Psoas muscle (tissue), 8 donors: ENCODE measurements at places on chromosomes 11 and 22. TPM values are rescaled to one million over a fixed set of nuclear protein-coding genes. Genes with fewer than 3 reads are reported as not detected.

GRCh38 chr11:69894181-69894611 is 75.0 kb upstream of the FGF3 start:
- no peaks in the 10 kb centered on the region for H3K27me3 ChIP-seq
- no peak overlapping the region for H3K27ac ChIP-seq
- DNase-seq = peak; percentile 41
- no peak overlapping the region for H3K4me3 ChIP-seq

DNA sequence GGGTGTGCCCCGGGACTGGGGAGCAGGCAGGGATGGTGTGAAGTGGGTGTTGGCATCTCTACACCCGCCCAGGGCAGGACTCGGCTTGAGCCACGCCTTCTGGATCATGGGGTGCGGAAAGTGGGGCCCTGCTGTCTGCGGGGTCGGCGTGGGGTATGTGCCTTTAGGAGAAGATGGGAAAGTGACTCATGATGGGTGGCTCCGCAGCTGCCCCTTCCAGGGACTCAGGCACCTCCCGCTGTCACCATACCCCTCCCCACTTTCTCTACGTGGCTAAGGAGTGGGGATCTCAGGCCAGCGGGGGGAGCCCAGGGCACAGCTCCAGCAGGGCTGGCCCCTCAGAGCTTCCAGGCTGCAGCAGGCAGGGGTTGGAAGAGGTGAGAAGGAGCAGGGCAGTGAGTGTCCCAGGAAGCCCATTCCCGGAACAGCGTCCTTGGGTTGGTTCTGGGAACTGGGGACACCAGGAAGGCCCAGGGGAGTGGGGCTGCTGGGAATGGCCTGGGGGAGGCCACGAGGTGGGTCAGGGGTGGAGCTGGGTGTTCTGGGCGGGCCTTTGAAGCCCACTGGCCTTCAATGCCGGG is 102.9 kb upstream of the FGF3 start:
- H3K4me3 ChIP-seq = no peak overlapping the region
- peaks cover 4% of the 10 kb centered on the region for H3K27me3 ChIP-seq

DNA sequence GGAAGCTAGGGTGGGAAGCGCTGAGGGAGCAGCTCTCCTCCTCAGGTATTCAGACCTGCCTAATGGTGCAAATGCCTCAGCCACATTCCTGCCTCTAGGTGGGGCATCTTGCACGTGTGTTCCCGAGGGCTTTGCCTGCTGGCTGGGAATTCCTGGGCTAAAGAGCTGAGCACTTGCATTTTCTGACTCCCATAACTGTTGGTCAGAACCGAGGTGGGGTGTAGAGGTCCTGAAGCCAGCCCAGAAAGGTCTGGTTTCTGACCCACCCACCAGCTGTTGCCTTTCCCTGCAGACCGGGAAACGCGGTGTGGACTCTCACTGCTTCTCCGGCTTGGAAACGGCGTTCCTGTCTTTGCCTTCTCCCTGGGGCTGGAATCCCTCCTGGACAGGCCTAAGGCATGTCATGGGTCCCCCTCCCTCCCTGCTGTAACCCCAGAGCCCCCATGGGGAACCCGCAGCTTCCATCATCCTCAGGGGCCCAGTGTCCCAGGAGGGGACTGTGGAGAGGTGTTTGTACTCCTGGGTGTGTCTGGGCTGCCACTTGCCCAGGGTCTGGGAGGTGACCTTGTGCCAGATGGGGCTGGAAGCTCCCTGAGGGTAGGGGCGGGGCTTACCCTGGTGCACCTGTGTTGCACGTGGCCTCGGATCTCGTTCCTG is 24.0 kb upstream of the SMIM38 start:
- H3K27ac ChIP-seq = no peak overlapping the region
- no peaks in the 10 kb centered on the region for H3K36me3 ChIP-seq
- H3K27me3 ChIP-seq = no peaks in the 10 kb centered on the region
- DNase-seq = no peak
- H3K4me1 ChIP-seq = no peaks in the 10 kb centered on the region
- no peak overlapping the region for H3K4me3 ChIP-seq

- H3K27me3 ChIP-seq = no peaks in the 10 kb centered on the region
- no peak overlapping the region for H3K27ac ChIP-seq
- no peaks in the 10 kb centered on the region for H3K36me3 ChIP-seq
- no peak overlapping the region for H3K4me3 ChIP-seq
- H3K4me1 ChIP-seq = no peaks in the 10 kb centered on the region
Observed at GRCh38 chr11:27315836-27316235, 47.2 kb downstream of the CCDC34 start.

DNA sequence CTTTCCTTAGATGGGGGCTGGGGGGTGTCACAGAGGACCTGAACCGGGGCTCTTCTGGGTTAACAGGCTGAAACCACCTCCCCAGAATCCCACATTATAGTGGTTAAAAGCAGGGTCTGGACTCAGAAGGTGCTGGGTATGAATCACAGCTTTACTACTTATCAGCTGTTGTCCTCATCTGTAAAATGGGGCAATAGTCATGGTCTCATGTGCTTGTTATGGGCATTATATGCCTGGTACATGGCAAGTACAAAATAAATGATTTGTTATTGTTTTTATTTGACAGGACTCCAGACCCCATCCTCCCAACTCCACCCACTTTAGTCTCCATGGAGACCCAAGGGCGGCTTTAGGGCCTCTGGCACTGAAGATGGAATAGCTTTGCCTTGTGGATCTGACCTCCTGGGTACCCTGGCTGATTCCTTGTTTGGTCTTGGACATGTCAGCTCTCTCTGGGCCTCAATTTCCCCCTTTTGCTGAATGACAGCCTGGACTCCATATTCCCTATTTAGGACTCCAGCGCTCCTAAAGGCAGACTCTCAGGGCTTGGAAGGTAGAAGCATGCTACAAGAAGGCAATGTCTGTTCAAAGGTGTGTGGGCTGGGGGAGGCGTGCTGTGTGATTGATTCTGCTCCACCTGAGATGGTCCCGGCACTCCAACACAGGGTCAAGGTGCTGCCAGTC is 812 bp upstream of the SMTN start:
- peaks cover 27% of the 10 kb centered on the region for H3K4me1 ChIP-seq
- H3K4me3 ChIP-seq = peak overlapping the region; percentile 89
- no peaks in the 10 kb centered on the region for H3K36me3 ChIP-seq
- peak overlapping the region; percentile 94 for H3K27ac ChIP-seq

DNA sequence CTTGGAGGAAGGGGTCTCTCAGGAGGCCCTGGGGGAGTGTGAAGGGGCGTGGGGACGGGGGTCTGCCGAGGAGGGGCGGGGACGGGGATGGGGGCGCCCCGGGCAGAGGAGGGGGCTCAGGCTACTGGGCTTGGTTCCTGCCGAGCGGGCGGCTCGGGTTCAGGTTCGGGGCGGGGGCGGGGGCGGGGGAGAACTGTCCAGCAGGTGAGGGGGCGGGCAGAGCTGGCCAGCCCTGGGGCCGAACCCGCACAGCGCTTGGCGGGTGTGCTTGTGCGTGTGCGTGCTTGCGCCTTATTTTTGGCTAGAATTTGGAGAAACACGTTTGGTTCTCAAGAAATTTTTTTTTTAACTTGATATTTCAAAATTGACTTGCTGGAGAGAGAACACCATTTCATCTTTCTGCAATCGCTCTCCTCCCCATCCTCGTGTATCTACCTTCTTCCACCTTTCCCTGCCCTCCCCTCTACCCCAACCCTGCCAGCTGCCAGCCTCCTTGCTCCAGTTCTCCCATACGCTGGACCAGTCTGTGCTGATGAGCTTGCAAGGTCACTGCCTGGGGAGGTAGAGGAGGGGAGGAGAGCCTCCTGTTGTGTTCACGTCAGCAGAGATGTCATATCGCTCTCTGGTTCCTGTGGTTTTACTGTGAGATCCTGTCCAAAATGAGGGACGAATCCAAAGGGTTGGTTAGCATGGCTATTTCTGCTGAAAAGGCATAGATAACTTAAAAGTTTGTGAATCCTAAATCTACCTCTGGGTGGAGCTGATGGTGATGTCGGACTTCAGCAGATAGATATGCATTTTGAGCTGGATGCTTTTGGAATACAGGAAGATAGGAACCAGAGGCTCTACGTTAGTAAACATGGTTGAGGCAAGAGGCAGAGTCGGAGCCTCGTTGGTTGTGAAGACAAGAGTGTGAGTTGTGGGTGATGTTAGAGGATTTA is 668 bp downstream of the MADD start:
- DNase-seq = no peak
- H3K36me3 ChIP-seq = peaks cover 23% of the 10 kb centered on the region
- peaks cover 46% of the 10 kb centered on the region for H3K4me1 ChIP-seq

DNA sequence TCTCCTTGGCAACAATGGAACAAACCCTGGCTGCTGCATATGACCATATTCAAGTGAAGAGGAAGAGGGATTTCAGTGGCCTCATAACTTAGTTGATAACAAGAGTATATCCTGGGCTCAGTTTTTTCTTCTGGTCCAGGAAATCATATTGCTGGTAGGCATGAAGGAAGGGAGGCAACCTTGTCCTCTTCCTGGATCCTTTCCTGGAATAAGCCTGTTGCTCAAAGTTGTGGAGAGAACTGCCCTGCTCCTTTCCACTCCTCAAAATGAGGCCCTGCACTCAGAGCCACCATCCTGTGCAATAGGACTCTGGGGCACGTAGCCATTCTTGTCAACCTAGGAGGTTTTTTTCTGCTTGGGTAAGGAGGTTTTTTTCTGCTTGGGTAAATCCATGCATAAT is 128.7 kb upstream of the PITPNB start:
- no peaks in the 10 kb centered on the region for H3K36me3 ChIP-seq
- no peak overlapping the region for H3K27ac ChIP-seq
- no peak for DNase-seq
- H3K4me1 ChIP-seq = no peaks in the 10 kb centered on the region
- H3K4me3 ChIP-seq = no peak overlapping the region

DNA sequence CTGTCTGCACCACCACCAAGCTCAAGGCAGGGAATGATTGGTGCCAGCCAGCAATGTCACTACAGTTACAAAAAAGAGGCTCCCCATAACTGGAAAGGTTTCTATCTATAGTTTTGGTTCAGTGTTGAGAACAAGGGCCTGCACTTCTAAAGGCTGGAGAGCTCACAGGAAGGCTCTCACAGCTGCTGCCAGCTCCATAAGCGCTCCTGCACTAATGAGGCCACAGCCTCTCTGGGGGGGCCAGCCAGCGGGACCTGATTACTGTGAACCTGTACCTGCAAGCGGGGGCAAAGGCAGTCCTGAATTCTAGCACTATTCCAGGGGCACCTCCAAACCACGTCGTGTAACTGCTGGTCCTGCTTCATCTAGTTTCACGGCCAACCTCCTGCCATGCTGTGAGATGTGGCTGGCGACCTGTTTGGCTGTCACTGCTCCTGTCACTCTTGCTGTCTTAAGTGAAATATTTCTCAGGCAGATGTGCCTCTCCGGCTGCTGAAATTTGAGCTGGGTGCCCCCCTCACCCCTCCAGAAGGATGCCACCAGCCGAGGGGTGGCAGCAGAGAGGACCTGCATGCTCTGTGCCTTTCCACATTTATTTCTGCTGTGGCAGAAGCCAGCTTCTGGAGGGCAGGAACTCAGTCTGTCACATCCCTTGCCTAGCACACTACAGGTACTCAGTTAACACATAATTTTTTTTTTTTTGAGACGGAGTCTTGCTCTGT is 53.3 kb upstream of the ARFGAP3 start:
- DNase-seq = peak; percentile 90
- H3K36me3 ChIP-seq = no peaks in the 10 kb centered on the region
- no peak overlapping the region for H3K4me3 ChIP-seq
- peak overlapping the region; percentile 66 for H3K27ac ChIP-seq

DNA sequence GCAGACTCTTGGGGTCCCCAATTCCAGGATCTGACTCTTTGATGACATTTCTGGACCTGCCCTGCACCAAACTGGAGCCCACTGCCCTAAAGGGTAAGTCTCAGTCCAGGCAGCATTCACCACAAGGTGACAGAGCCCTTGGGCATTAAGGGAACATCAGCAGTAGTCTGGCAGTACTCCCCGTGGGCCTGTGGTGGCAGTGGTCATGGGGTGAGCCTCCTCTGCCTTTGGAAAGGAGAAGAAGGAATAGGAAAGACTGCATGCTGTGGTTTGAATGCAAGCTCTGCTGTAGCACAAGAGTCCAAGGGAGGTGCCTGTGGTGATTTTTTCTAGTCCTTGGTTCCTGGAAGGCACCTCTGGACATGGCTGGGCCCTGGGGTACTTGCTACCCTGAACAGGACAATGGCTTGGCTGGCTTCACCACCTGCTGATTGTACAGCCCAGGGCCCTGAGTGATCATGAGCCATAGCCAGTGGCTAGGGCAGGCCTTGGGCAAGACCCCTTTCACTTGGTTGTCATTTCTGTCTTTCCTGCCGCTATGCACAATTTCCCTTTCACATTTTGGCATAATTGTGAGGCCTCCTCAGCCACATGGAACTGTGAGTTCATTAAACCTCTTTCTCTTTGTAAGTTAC is 160.7 kb upstream of the GRIA4 start:
- H3K36me3 ChIP-seq = no peaks in the 10 kb centered on the region
- no peak overlapping the region for H3K27ac ChIP-seq
- H3K4me1 ChIP-seq = no peaks in the 10 kb centered on the region

- DNase-seq = no peak
- H3K4me3 ChIP-seq = no peak overlapping the region
- H3K27ac ChIP-seq = no peak overlapping the region
- no peaks in the 10 kb centered on the region for H3K36me3 ChIP-seq
Observed at GRCh38 chr22:28983788-28984441, 77.7 kb downstream of the C22orf31 start.

FERMT3 gene
- polyA plus RNA-seq = 4.3 TPM

SEZ6L gene
- polyA plus RNA-seq = not detected

FXYD6 gene
- polyA plus RNA-seq = 14.0 TPM

POU2AF3 gene
- polyA plus RNA-seq = 0.21 TPM

MICALL1 gene
- polyA plus RNA-seq = 10.3 TPM

LMNTD2 gene
- polyA plus RNA-seq = 0.09 TPM
